Retinal pigment epithelial cell (primary cell): ENCODE measurements at places on chromosomes 16 and 17.
A peak's percentile ranks its signal among the peaks of the same experiment; 100 is the strongest.

GRCh38 chr17:3032258-3033247 is 30.9 kb downstream of the OR1D5 start:
- DNase-seq: no peak

- DNase-seq: no peak
These were observed 45.9 kb downstream of the C16orf95 start for GRCh38 chr16:87271256-87271655.

GRCh38 chr16:88702371-88703210 is 3.6 kb downstream of the RNF166 start:
- DNase-seq: no peak

GRCh38 chr17:77253611-77254051 is 112.9 kb downstream of the SEC14L1 start:
- no peak for DNase-seq

DNA sequence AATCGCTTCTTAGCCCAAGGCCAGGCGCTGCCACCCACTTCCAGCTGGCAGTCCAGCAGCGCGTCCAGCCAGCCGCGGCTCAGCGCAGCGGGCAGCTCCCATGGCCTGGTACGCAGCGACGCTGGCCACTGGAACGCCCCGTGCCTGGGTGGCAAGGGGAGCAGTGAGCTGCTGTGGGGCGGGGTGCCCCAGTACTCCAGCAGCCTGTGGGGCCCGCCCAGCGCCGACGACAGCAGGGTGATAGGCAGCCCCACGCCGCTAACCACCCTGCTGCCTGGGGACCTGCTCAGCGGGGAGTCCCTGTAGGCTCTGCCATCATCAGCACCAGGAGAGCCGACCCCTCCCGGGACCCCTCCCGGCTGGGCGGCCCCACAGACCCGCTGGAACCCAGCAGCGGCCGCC is 24.0 kb downstream of the TMC6 start:
- no peak for DNase-seq

DNA sequence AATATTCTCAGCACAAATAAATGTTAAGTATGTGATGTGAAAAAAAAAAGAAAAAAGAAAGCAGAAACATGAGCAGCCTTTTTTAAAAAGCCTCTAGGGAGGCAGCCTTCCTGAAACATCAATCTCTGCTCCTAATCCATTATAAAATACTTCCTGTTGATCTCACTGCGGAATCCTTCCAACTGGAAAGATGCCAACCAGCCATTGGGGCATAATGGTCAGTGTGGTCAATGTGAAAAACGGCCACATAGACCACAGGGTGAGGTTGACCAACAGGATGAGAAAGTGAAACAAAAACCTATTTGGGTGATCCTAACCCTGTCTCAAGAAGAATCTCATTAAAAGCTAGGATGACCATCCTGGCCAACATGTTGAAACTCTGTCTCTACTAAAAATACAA is 26.1 kb upstream of the ABCA8 start:
- peak; percentile 2 for DNase-seq

DNA sequence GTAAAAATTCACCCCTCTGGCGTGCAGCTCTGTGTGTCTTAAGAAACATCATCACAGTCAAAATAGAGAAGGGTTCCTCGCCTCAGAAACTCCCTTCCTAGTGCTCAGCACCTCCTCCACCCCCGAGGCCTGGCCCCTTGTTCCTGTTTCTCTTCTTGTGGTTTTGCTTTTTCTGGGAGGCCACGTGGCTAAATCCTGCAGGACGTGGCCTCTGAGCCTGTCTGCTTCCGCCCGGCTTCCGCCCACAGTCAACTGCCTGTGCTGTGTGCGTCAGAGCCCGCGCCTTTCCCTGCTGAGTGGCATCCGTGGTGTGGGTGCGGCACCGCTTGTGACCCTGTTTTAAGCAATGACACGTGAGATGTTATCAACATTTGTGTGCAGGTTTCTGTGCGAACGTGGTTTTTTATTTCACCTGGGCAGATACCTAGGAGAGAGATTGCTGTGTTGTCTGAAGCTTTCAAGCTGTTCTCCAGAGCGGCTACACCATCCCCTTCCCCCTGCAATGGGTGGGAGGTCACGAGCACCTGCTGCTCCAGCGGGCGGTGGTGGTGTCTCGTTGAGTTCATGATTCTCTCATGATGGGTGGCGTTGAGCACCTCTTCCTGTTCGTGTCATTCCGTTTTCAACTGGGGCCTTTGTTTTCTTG is 21.7 kb downstream of the ACSF3 start:
- DNase-seq: no peak

DNA sequence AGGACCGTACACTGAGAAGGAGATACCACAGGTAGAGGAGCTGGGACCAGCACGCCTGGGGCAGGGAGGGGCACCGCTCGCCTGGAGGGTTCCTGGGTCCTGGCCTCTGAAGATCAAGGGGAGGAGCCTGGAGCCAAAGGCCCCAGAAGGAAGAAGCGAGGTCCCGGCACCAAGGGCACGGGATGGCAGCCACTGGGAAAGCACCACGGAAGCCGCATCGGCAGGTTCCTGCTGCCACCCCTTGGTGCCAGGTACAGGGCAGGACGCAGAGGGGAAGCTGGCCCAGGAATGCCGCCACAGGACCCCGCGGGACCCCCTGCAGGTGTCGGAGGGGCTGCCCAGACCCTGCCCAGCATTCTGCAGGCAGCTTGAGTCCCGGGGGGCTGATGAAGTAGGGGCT is 42.5 kb upstream of the CBFA2T3 start:
- no peak for DNase-seq

GRCh38 chr16:8934601-8935000 is 29.1 kb downstream of the USP7 start:
- DNase-seq: no peak

DNA sequence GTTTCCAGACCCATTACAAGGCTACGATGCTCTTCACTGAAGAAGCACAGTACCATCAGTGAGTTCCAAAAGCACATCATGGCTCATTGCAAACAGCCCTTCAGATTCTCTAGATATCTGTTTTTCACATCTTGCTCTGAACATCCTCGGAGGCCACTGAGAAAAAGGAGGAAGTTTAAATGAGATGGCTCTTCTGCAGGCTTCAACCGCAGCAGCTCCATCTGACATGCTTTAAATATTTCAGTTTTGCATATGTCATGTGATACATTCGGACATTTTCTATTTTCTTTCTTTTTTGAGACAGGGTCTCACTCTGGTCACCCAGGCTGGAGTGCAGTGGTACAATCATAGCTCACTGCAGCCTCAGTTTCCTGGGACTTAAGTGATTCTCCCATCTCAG is 396.8 kb downstream of the NPIPA8 start:
- no peak for DNase-seq

GRCh38 chr16:80931801-80932707 is 74.6 kb downstream of the CMC2 start:
- DNase-seq: peak; percentile 25

GRCh38 chr17:63483655-63484575 is 7.1 kb downstream of the ACE start:
- DNase-seq: no peak

- DNase-seq: no peak
These were observed 1.5 kb downstream of the ABCC1 start for GRCh38 chr16:15950869-15951268.

DNA sequence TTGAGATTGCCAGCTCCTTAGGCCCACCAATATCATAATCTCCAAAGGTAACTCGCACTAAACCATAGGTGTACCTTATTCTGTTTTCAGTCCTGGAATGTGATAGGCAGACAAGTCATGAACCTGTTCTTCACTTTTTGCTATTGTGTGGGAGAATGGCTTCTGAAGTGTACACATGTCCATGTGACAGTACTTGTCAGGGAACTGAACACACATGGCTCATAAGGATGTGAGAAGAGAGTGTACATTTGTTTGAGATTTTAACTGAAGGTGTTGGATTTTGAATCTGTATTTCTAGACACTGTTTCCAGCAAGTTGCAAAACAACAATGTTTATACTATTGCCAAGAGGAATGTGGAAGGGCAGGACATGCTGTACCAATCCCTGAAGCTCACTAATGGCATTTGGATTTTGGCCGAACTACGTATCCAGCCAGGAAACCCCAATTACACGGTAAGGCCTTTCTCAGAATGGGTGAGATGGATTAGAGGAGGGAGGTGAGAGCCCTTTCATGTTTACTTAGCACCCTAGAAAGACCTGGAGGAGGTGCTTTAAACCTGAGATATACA is 14.5 kb upstream of the RASL10B start:
- DNase-seq: no peak

GRCh38 chr17:41678411-41678906 is 10.2 kb upstream of the EIF1 start:
- no peak for DNase-seq

DNA sequence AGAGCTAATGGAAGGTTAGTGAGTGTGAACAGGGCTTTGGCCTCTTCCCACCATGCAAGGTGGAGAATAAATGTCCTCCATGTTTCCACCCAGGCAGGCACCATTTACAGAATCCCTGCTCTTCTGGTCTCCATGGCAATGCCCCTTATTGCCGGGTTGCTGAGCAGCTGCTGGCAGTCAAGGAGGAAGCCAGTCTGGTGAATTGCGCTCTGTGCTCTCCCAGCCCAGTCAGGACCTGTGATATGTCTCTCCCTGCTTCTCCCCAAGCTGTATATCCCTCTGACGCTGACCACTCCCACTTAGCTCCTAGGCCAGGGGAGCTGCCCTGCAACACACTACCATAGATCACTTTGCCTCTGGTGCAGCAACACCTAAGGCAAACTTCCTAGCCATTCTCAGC is 402.1 kb upstream of the ERCC4 start:
- no peak for DNase-seq

DNA sequence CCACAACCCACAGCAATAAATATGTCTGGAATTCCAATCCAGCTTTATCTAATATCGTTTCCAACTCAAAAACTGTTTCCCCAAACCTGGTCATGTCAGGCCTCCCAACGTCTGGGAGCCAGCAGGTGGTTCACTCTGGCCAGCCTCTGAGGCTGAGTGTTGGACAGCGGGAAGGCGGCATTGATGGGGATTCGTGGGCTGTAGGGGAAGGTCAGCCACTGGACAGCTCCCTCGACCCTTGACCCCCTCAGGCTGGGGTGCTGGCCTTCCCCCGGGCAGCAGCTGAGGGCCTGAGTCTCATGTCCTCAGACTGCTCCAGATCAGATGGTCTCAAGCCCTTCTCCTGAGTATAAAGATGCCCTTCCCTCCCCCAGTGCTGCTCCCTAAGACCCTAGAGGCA is 50.2 kb downstream of the SDK2 start:
- no peak for DNase-seq

- no peak for DNase-seq
These were observed 15.9 kb upstream of the USP10 start for GRCh38 chr16:84683691-84684591.
